ENCODE measurements at places on chromosomes 1 and 21.

GRCh38 chr1:54708385-54708784 lies 7.3 kb upstream of the TTC4 start:
- DNase-seq, result no peak

GRCh38 chr1:110580244-110580643 lies 25.9 kb downstream of the KCNA2 start:
- no peak for DNase-seq

DNA sequence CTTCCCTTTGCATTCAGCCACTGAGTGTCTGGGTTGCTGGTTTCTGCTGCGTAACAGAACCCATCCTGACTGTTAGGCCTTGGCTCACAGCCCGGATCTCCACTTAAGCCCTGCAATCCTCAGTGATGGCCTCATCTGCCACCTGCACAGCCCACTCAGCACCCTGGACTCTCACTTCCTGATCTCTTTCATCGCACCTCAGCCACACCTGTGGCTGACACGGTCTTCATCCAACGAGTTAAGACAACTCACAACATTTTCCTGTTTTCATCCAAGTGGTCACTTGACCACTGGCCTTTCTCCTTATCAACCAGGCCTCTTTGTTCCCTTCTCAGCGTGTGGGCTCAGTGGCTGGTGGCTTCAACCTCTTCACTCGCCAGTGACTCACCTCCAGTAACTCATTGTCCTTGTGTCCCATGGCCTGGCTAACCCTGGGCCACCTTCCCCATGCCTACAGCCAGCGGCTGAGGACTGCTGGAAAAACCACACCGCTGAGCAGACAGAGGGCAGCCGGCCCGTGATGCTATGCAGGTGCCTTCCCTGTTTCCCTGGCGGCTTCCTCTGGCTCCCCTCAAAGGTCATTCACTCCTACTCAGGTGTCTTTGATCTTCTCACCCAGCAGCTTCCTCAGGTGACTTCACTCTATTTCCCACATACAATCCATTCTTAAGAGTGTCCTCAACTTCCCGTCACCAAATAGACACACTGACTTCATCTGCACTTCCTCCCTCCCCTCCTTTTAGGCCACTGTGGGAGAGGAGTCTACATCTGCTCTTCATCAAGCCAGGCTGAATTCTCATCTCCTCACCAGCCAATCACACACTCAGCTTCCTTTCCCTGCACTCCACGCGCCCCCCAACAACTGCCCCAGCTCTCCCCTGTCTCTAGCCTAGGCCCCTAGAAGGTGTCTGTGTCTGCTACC lies 19.9 kb upstream of the EDN2 start:
- DNase-seq, result no peak

DNA sequence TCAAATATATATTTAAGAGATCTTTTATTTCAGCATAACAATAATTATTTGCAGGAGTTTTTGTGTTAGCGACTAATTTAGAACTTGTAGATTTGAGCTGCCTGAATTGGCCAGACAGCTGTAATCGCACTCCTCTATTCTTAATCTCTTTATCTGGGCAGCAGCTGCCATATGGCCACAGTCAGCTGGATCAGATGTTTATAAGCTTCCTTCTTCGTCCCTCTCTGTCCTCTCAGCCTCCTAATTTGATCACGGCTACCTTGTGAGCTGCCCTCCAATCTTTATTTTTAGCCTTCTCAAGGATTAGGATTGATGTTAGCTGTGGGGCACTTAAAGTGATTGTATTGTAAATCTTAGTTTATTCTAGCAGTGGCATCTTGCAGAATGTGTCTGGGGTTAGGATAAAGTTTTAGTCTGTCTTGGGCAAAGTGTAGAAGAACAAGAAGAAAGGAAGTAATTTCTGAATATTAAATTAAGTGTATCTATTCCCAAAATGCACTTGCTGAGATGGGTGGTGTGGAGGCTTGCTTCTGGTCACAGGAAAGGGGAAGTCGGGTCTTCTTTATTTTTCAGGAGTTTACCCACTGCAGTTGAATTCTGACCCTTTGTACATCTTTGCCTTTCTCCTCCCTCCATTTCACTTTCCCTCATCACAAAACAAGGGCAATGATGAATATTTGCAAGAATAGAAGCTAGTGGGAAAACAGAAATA lies 1.1 kb downstream of the ZBTB18 start:
- no peak for DNase-seq
